C1 segment of cervical spinal cord (tissue), 14 donors: ENCODE measurements at places on chromosomes 1 and 21.
A peak's percentile ranks its signal among the peaks of the same experiment; 100 is the strongest.

DNA sequence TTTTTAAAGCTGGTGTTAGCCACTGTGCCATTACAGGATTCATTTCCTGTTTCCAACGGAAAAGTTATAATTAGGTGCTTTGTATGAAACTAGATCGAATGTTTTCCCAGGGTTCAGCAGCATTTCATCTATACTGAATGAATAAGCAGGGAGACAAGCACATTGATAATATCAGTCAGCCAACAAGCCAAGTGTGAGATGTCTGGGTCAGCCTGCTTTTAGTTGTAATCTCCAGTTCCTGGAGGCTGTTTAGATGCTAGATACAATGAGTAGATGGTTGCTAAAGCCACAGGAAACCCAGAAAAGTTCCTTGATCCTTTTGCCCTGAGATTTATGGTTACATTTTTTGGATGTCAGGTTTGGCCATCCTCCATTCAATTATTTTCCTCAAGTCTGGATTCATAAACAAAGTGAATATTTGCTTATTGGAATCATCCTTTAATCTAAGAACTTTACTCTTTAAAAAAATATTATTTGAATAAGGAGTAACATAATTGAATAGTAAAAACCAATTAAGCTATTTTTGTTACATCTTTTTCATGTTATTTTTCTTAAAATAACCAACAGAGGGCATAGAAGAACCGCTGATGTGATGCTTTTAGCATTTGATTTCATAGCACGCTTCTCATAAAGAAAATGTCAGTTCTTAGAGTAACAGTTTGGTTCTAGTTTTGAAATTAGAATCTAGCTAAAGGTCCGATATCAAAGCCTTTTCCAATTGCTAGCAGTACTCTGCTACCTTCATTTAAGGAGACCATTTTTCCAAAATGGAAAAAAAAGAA is 76.6 kb downstream of the HSPA13 start:
- DNase-seq, result no peak

- no peak for DNase-seq
Observed at GRCh38 chr1:167332503-167332902, 111.8 kb downstream of the POU2F1 start.

GRCh38 chr1:42891465-42892138 is 45.2 kb downstream of the ZNF691 start:
- DNase-seq, result no peak

GRCh38 chr1:159208175-159208825 is 3.6 kb downstream of the ACKR1 start:
- DNase-seq, result no peak

- DNase-seq, result no peak
Observed at GRCh38 chr1:82934074-82934473, 1064.9 kb downstream of the TTLL7 start.

DNA sequence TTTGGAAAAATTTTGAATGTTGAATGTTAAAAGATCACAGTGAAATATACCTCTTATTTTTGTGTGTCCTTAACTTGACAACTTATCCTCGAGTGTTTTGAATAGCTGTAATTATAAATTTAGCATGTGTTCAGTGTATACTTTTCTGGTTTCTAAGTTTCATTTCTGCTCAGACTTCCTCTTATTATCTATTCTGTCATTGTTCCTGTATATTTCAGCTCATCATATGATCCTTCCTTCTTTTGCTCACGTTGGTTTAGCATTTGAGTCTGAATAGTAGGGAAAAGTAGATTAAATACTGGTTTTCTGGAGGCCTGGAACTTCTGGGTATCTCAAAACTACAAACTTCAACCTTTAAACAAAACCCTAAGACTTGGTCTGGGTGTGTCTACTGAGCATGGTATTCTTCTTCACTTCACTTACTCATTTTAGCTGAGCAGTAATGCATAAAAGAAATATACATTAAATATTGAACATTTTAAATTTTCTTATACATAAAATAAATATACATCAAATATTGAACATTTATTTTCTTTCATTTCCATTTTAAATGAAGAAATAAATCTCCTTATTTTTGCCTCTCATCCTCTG is 3.3 kb upstream of the ATP6V1G3 start:
- no peak for DNase-seq

DNA sequence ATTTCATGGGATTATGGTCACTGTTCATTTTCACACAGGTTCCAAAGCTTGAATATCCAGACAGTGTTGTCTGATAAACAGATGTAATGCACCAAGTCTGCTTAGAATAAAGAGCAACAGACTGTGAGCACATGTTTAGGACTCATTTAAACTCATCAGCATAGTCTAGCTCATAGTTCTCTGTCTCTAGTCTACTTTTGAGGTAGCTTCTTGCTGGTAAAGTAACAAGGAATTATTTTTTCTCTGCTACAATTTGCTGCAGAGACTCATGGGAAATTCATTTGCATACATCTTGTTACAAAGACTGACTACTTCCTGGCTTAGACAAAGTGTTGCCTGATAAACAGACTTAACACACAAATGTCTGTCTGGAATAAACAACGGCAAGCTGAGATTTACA is 187.2 kb downstream of the NFIA start:
- DNase-seq, result no peak

- DNase-seq, result no peak
Observed at GRCh38 chr1:195481293-195481692, 1126.9 kb downstream of the KCNT2 start.

GRCh38 chr1:170067253-170067819 is 7.2 kb downstream of the KIFAP3 start:
- no peak for DNase-seq

DNA sequence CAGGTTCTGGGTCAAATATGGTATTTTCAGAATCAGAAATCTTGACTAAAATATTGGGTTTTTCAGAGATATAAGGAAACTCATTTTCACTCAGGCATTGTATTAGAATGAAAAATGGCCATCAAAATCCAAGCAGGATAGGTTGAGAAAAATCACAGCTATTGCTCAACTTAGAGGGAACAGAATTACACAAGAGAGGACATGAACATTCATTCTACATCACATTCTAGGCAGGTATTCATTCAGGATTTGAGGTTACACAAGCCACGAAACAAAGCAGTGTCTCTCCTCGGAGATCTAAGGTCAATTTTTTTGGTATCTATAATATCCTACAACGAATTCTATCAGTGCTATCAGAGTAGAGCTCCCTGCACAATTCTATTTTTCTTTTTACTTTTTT is 163.6 kb upstream of the HP1BP3 start:
- DNase-seq, result no peak

GRCh38 chr21:34289856-34290255 is 74.0 kb upstream of the KCNE2 start:
- DNase-seq, result no peak

DNA sequence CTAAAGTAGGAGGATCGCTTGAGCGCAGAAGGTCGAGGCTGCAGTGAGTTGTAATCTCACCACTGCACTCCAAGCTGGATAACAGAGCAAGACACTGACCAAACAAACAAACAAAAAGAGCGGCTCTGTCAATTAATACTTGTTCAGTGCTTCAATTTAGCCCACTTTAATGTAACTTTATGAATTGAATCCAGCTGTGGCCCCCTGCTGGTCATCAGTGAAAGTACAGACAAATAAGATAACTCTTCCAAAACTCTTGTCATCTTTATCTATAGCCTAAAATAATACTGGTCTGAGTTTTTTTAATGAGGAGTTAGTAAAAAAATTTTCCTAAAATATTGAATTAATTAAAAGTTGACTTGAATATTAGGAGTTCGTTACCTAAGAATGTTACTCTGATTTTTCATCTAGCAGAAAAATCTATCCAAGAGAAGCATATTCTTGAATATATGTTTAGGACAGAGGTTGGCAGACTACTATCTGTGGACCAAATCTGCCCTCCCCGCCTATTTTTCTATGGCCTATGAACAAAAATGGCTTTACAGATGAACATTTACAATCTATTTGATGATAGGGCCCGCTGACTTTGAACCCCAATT is 26.1 kb downstream of the ATP5PF start:
- peak; percentile 10 for DNase-seq

DNA sequence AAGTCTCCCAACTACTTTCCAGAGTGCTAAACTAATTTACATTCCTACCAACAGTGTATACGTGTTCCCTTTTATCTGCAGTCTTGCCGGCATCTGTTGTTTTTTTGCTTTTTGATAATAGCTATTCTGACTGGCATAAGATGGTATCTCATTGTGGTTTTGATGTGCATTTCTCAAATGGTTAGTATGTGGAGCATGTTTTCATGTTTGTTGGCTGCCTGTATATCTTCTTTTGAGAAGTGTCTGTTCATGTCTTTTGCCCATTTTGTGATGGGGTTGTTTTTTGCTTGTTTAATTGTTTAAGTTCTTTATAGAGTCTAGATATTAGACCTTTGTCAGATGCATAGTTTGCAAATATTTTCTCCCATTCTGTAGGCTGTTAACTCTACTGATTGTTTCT is 46.6 kb downstream of the MAST2 start:
- no peak for DNase-seq

GRCh38 chr21:21101911-21102310 is 103.7 kb downstream of the NCAM2 start:
- DNase-seq, result no peak

GRCh38 chr1:54215523-54215922 is 15.6 kb downstream of the MRPL37 start:
- no peak for DNase-seq

GRCh38 chr1:178134061-178134460 is 40.2 kb downstream of the RASAL2 start:
- no peak for DNase-seq
